Thoracic aorta (tissue), 2 donors: ENCODE measurements at places on chromosomes 1 and 21. TPM values are rescaled to one million over a fixed set of nuclear protein-coding genes. Genes with fewer than 3 reads are reported as not detected.

The OR6K3 gene
- not detected for total RNA-seq

DNA sequence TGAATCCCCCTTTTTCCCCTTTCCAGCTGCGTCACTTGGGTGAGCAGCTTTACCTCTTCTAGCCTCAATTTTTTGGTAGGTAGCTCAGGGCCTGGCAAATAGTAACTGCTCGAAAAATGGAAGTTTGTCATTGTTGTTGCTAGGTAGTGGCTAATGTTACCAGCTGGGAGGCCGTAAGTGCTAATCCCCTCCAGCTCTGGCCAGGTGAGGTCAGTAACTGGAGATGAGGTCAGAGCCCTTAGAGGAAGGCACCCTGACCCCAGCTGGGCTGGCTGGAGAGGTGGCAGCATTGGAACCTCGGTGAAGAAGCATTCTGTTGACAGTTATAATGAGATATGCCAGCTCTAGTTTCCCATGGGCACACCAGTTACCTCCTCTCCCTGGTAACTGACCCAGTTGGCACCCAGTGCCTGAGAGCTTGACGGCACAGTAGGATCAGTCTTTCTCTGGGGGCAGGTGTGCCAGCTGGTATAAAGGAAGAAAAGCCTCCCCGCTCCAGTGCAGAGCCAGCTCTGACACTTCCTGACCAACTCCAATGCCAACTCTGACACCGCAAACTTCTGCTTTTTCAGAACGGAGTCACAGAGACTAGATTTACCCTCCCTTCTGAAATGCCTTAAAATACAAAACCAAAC lies 35.0 kb upstream of the SLC2A1 start:
- no peak for DNase-seq
- no peaks in the 10 kb centered on the region for H3K4me1 ChIP-seq
- H3K36me3 ChIP-seq: no peaks in the 10 kb centered on the region

DNA sequence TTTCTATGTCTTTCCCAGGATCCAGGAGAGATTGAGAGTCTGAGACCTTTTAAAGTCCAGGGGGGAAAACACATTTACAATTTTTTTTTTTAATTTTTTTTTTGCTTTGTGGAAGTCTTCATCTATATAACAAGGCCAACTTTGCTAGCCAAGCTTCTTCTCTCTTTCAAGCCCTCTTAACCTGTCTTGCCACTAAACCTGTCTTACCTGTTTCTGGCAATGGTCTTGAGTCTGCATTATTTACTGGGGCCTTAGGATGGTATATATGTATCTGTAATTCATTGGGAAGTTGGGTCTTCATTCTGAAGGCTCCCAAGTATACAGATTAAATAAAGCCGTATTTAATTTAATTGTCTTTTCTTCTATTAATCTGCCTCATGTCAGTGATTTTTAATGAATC lies 750.9 kb upstream of the B3GALT2 start:
- H3K27ac ChIP-seq: no peak overlapping the region
- no peaks in the 10 kb centered on the region for H3K36me3 ChIP-seq
- H3K27me3 ChIP-seq: no peaks in the 10 kb centered on the region
- no peaks in the 10 kb centered on the region for H3K4me1 ChIP-seq
- no peak for DNase-seq

DNA sequence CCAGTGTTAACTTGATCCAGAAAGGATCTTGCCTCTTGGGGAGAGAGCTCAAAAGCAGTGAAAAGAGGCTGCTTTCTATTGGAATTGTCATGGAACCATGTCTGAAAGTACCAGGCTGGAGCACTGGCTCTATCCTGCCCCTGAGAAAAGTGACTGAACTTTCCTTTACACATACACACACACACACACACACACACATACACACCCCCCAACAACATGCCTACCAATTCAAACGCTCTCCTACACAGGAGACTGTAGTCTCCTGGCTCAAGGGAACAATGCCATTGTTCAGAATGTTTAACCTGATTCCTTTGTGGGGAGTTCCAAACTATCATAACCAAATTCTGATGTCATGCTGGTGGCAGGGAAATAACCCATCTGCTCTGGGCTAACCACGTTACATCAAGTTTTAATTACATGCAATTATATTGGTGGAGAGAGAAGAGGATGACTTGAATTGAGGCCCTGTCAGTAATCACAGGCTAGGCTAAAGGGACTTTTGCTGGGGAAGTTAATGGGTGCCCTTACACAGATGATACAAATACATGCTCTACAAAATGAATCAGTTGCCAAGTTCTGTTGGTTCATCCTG lies 52.3 kb upstream of the DUSP10 start:
- no peak overlapping the region for H3K27ac ChIP-seq
- DNase-seq: no peak
- no peaks in the 10 kb centered on the region for H3K4me1 ChIP-seq
- H3K4me3 ChIP-seq: no peak overlapping the region

DNA sequence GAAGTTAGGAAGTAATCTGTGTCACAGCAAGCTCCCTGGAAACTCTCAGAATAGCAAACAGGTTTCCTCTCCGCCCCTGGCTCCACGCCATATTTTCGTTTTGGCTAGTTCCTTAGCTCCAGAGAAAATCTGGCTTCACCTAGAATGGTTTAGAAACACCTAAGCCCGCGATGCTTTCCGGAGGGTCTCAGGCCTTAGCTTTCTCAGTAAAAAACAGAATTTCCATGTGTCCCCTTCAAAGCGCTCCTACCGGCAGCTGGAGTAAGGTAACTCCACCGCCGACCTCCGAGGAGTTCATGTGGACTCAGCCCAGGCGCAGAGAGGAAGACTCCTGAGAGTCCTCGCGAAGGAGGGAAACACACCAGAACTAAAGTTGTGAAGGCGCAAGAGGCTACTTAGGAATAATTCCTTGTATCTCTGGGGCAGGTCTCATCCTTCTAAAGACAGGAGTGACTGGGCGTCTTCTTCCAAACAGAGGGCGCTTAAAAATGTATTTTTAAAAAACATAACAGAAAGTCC lies 406 bp downstream of the KIAA0040 start:
- H3K4me3 ChIP-seq: peak overlapping the region; percentile 76
- H3K4me1 ChIP-seq: peaks cover 3% of the 10 kb centered on the region
- no peaks in the 10 kb centered on the region for H3K36me3 ChIP-seq
- no peaks in the 10 kb centered on the region for H3K27me3 ChIP-seq

GRCh38 chr1:31783846-31784245 lies 19.7 kb upstream of the ADGRB2 start:
- no peaks in the 10 kb centered on the region for H3K36me3 ChIP-seq
- no peak overlapping the region for H3K4me3 ChIP-seq
- no peak for DNase-seq
- H3K27me3 ChIP-seq: no peaks in the 10 kb centered on the region
- H3K4me1 ChIP-seq: no peaks in the 10 kb centered on the region
